ENCODE measurements at places on chromosomes 3 and 15.

DNA sequence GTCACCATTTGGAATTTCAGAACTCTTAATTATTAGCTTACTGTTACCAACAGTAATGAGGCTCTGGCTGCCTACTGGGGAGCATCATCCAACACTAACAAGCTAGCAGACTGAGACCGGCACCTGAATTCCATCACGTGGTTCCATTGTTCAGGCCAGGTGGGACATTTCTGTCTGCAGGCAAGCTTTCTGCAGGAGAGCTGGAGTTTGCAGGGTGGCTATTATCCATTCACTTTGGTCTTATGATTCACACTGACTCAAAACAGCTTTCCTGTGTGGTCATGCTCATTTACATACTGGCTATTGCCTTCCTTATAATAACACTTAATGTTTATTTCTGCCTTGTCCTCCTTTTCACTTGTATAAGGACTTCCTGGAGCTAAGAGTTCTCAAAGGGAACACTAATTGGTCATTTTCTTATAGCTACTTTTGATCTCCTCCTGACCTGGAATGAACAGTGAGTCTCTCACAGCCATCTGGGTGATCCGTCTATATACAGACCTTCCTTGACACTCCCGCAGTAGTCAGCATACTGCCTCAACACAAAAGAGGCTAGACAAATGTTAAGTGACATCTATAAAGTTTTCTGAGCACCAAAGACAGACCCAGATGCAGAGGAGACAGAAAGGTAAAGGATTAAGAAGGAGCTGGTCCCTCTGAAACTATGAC is 695.4 kb downstream of the FHIT start:
- DNase-seq: peak; percentile 85

- no peak for DNase-seq
Measured at GRCh38 chr3:137988152-137988551, 21.8 kb upstream of the CLDN18 start.

DNA sequence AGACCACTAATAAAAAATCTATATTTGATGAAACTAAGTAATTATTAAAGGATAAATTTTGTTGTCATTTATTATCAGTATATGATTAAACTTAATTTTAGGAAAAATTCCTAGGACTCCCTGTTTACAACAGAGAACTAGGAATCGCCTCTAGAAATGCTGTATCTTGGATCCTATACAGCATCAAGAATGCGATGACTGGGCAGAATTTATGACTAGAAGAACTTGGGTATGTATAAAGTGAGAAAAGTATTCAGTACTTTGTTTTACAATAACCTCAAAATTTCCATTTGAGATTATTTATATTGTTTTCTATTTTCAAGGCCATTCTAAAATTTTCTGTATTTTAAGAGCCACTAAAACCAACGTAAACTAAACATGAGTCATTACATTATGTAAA is 82.3 kb upstream of the AGTR1 start:
- no peak for DNase-seq

- no peak for DNase-seq
Measured at GRCh38 chr3:190589326-190589725, 75.4 kb downstream of the IL1RAP start.

- no peak for DNase-seq
Measured at GRCh38 chr15:73125219-73125618, 73.0 kb downstream of the NEO1 start.

DNA sequence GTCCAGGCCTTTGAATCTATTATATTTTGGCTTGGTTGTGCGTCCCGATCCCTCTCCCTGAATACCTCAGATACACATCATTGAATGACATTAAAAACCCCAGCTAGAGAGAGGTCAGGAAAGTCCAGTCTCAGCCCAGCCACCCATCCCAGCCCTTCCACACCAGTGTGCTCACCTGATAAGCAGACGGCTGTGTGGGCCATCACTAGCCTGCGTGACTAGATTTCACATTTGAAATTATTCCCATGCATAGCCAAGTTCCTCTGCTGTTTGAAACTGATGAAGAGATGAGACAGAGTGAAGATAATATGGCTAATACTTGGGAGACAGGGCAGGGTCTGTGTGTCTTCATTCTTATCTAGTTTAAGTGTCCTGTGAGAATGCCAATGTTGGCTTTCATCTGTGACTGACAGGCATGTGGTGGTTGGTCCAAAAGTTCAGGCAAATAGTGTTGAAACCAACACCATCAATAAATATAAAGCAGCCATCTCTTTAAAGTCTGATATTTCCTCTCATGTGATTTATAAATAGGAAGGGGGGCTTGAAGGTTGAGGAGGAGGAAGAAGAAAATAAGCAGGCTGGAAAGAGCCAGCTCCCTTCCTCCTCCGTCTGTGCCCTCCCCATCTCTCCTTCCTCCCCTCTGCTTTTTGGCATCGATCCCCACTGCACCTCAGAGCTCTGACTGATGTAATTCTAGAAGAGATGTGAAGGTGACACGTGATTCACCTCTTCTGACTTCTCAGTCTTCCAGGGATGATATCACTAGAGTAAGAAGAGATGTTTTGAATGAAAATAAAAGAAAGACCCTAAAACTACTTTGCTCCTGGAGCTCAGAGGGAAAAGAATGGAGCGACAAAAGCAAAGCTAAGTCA is 5.1 kb downstream of the FAM43A start:
- peak; percentile 25 for DNase-seq

- DNase-seq: no peak
Measured at GRCh38 chr15:93040288-93041158, 48.5 kb downstream of the RGMA start.

- no peak for DNase-seq
Measured at GRCh38 chr3:69451594-69451993, 65.7 kb upstream of the FRMD4B start.

GRCh38 chr3:184085389-184085852 is 11.4 kb upstream of the HTR3E start:
- DNase-seq: no peak
